ENCODE measurements at places on chromosomes 2 and 18. TPM values are rescaled to one million over a fixed set of nuclear protein-coding genes. Genes with fewer than 3 reads are reported as not detected.
A peak's percentile ranks its signal among the peaks of the same experiment; 100 is the strongest.

- no peaks in the 10 kb centered on the region for H3K4me1 ChIP-seq
- H3K4me3 ChIP-seq = no peak overlapping the region
- no peaks in the 10 kb centered on the region for H3K36me3 ChIP-seq
- H3K27ac ChIP-seq = no peak overlapping the region
- no peak for DNase-seq
- H3K27me3 ChIP-seq = no peaks in the 10 kb centered on the region
Observed at GRCh38 chr2:187078297-187078696, 229.3 kb upstream of the ZSWIM2 start.

Gene ANKRD29
- 10.1 TPM for total RNA-seq

- H3K27ac ChIP-seq = no peak overlapping the region
- no peaks in the 10 kb centered on the region for H3K4me1 ChIP-seq
- no peak for DNase-seq
- no peaks in the 10 kb centered on the region for H3K27me3 ChIP-seq
- H3K4me3 ChIP-seq = no peak overlapping the region
Observed at GRCh38 chr2:52897511-52898044, 870.0 kb upstream of the CHAC2 start.

Gene UGT1A10
- 45.0 TPM for total RNA-seq

Gene LRP2
- not detected for total RNA-seq

Gene ADRA2B
- 0.38 TPM for total RNA-seq

- no peaks in the 10 kb centered on the region for H3K4me1 ChIP-seq
- no peak for DNase-seq
Observed at GRCh38 chr2:73516033-73516432, 126.2 kb downstream of the NAT8 start.

DNA sequence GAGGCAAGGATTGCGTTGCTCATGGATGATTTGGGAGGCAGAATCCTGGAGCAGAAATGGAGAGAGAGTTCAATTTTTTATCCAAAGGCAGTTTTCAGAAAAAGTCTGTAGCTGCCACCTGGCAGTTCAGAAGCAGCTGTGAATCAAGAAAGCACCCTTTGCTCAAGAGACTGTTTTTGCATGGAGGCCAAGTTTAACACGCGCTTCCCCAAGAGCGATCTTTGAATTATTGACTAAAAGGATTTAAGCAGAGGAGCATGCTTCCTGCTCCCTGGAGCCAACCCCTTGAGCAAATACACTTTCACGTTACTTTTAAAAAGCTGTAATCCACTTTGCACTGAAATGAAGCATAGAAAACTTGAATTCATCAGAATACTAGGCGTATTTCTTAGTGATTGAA lies 252.4 kb downstream of the RNF144A start:
- no peak overlapping the region for H3K27ac ChIP-seq
- DNase-seq = no peak
- no peaks in the 10 kb centered on the region for H3K36me3 ChIP-seq
- H3K4me1 ChIP-seq = no peaks in the 10 kb centered on the region

Gene GREB1L
- total RNA-seq = not detected

- no peak for DNase-seq
- no peaks in the 10 kb centered on the region for H3K4me1 ChIP-seq
- no peak overlapping the region for H3K4me3 ChIP-seq
- no peaks in the 10 kb centered on the region for H3K36me3 ChIP-seq
- no peak overlapping the region for H3K27ac ChIP-seq
- H3K27me3 ChIP-seq = no peaks in the 10 kb centered on the region
Observed at GRCh38 chr2:126895336-126895735, 3.4 kb upstream of the TEX51 start.

DNA sequence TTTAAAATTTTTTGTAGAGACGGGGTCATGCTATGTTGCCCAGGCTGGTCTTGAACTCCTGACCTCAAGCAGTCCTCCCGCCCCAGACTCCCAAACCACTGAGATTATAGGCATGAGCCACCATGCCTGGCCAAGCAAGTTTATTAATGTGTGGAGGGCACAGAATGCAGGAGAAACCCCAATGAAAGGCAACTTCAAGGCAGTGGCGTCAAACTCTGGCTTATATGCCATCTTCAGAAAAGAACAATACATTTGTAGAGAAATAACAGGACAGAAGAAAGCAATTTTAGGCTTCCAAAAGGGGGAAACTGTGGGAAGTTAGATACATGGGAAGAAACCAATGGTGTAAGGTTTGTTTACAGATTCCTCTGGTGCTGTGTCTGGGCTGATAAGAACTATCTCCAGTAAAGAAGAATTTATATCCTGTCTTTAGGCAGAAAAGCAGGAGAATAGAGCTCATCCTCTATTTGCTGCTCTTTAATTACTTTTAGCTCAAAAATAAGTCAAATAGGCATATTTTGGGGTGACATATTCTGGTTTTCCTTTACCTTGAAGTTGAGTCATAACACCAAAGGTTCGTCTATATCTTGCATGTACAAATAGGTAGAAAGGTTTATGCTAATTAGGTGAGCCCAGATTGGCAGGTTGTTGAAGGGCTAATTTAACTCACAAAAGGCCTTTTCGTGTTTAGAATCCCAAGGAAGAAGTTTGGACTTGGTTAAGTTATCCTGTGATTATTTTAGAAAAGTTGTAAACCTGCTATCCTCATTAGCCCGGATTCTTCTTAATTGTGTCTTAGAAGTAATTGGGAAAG lies 26.0 kb upstream of the TMEM214 start:
- H3K27me3 ChIP-seq = no peaks in the 10 kb centered on the region
- no peaks in the 10 kb centered on the region for H3K4me1 ChIP-seq
- H3K4me3 ChIP-seq = no peak overlapping the region
- no peak for DNase-seq

Gene EMILIN1
- total RNA-seq = 11.9 TPM

DNA sequence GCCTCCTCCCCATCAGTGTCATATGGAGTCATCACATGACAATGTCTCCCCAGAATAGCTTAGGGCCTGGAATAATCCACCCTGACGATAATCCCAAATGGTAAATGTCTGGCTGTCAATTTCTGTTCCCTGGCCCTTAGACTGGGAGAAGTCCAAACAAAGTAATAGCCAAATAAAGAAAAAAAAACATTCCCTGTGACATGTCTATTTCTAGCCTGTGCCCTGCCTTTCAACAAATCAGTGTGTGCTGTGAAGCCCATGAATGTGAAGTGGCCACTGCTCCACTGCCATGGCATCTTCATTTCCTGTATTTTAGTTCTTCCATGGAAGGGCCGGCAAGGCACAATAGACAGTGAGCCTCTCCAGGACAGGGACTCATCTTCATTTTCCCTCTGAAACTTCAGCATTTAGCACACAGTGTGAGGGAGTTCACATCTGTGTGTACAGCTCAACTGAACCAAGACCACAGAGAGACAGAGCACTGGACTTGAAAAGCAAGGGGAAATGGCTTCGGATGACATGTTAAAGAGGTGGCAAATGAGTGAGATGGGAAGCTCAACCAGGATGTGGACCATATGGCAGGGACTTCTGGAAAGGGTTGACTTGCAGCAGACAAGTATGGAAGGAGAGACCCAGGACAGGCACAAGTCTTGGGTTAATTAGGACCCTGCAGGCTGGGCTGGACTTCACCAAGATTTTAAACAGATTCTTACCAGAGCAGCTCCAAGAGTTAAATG lies 140.0 kb downstream of the ANTXR1 start:
- H3K4me1 ChIP-seq = peaks cover 14% of the 10 kb centered on the region
- H3K4me3 ChIP-seq = no peak overlapping the region
- DNase-seq = no peak
- no peaks in the 10 kb centered on the region for H3K27me3 ChIP-seq
- H3K36me3 ChIP-seq = no peaks in the 10 kb centered on the region
- peak overlapping the region; percentile 60 for H3K27ac ChIP-seq

Gene CDH7
- not detected for total RNA-seq

Gene EPHA4
- total RNA-seq = 28.7 TPM

Gene FAP
- 3.0 TPM for total RNA-seq

Gene SH2D6
- total RNA-seq = not detected

DNA sequence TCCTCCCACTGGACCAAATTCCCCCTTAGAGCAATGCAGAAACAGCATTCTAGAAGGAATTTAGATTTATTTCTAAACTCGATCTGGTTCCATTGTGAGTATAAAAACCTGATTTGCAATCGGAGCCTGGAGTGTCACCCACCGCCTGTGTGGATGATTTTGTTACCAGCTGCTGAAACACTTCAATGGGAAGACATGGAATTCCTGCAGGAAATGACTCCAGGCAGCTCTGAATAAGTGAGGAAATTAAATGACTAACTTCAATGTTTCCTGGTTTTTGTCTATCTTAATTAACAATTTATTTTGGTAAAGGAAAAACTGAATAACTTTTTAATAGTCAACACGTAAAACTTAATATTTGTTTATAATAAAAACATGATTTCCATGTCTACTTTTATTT lies 19.3 kb downstream of the CTAGE1 start:
- no peak overlapping the region for H3K4me3 ChIP-seq
- no peak overlapping the region for H3K27ac ChIP-seq
- peaks cover 2% of the 10 kb centered on the region for H3K27me3 ChIP-seq
- no peaks in the 10 kb centered on the region for H3K36me3 ChIP-seq
- H3K4me1 ChIP-seq = no peaks in the 10 kb centered on the region

GRCh38 chr18:60176259-60176658 lies 196.3 kb downstream of the MC4R start:
- H3K4me1 ChIP-seq = no peaks in the 10 kb centered on the region
- no peaks in the 10 kb centered on the region for H3K27me3 ChIP-seq
- no peak for DNase-seq
- H3K4me3 ChIP-seq = no peak overlapping the region
- H3K36me3 ChIP-seq = no peaks in the 10 kb centered on the region
- H3K27ac ChIP-seq = no peak overlapping the region

DNA sequence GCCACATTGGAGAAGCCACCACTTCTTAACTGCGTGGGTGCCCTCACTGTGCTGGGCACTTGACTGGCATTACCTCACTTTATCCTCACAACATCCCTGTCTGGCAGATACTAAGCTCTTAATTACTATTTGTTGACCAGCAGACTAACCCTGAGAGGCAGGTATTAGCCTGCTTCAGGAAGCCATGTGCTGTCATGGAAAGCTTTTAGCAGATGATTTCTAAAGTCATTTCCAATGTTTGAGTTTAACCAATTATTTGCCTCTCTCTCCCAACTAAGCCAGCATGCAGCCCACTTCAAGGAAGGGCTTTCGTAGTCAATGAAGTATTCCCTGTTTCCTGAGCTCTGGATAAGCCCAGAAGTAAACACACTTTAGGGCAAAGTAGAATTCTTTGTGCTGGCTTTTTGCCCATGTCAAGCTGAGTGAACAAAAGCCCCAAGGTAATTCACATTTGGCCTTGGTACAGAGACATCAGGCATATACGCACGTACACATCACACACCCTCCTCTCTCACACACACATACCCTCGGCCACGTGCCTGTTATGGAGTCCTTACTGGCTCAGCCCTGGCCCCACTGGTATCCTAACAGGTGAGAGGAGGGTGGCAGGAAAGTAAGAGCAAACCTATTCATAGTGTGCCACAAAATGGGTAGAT lies 108.6 kb downstream of the C1D start:
- H3K4me3 ChIP-seq = no peak overlapping the region
- peaks cover 19% of the 10 kb centered on the region for H3K4me1 ChIP-seq
- peak overlapping the region; percentile 11 for H3K27ac ChIP-seq
- H3K27me3 ChIP-seq = no peaks in the 10 kb centered on the region
- DNase-seq = no peak

- no peaks in the 10 kb centered on the region for H3K27me3 ChIP-seq
- peaks cover 4% of the 10 kb centered on the region for H3K4me1 ChIP-seq
- no peak overlapping the region for H3K4me3 ChIP-seq
- no peaks in the 10 kb centered on the region for H3K36me3 ChIP-seq
Observed at GRCh38 chr18:36484591-36484990, 187.1 kb downstream of the FHOD3 start.

DNA sequence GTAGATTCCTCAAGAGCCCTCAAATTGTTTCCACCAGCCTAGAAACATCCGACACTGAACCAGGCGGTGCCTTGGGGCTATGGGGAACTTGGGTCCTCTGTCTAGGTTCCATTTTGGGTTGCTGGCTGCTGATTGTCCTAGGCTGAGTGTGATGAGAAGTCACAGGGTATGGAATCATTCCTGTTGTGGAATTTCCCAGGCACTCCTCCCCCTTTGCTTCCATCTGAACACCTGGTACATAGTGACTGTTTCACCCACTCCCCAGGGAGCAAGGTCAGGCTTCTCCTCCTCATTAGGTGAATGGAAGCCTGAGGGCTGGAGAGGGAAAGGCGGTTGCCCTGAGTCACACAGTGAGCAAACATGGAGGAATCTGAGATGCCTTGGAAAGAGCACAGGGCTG lies 4.5 kb downstream of the KIF3C start:
- H3K27ac ChIP-seq = no peak overlapping the region
- H3K27me3 ChIP-seq = no peaks in the 10 kb centered on the region
- H3K36me3 ChIP-seq = no peaks in the 10 kb centered on the region
- H3K4me3 ChIP-seq = no peak overlapping the region

- no peak overlapping the region for H3K4me3 ChIP-seq
- H3K27ac ChIP-seq = no peak overlapping the region
- no peak for DNase-seq
- no peaks in the 10 kb centered on the region for H3K27me3 ChIP-seq
- no peaks in the 10 kb centered on the region for H3K36me3 ChIP-seq
Observed at GRCh38 chr2:149057401-149057800, 18.9 kb downstream of the LYPD6B start.

DNA sequence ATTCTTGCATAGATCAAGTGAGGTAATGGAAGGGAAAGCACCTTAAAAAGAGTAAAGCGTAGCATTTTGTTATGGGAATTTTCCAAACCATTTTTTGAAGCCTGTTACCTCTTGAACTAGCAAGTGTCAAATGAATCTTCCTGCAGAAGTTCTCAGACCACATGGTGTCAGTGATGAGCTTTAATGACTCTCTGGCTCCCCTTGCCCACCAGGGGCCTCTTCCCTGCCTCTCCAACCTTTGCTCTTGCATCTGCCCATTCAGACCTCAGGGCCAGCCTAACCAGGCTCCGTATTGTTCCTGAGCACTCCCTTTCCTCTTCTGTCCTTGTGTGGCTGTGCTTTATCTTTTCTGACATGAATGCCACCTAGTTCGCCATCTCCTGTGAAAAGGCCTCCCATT lies 155.9 kb downstream of the DIS3L2 start:
- H3K36me3 ChIP-seq = no peaks in the 10 kb centered on the region
- H3K4me1 ChIP-seq = no peaks in the 10 kb centered on the region
- no peaks in the 10 kb centered on the region for H3K27me3 ChIP-seq
- no peak overlapping the region for H3K27ac ChIP-seq
- no peak overlapping the region for H3K4me3 ChIP-seq
- no peak for DNase-seq

DNA sequence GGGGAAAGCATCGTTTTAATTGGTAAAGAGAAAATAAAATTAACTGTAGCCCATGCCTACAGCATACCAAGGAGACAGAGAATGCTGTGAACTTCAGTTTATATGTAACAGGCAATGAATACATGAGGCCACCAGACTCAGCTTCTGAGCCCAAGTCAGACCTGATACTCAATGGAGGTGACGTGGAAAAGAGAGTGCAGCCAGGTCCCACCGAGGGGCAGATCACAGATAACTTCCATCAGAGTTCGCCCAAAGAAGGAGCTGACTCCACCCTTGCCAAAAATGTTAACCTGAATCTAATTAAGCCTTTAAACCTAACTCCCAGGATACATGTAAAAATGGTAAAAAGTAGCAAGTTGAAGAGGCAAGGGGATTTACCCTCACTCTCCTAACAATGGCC lies 52.2 kb upstream of the PROKR1 start:
- no peaks in the 10 kb centered on the region for H3K27me3 ChIP-seq
- H3K4me1 ChIP-seq = peaks cover 5% of the 10 kb centered on the region
- no peak for DNase-seq
- no peaks in the 10 kb centered on the region for H3K36me3 ChIP-seq
- H3K4me3 ChIP-seq = no peak overlapping the region
- no peak overlapping the region for H3K27ac ChIP-seq
